ENCODE measurements at places on chromosomes 1 and 21.

DNA sequence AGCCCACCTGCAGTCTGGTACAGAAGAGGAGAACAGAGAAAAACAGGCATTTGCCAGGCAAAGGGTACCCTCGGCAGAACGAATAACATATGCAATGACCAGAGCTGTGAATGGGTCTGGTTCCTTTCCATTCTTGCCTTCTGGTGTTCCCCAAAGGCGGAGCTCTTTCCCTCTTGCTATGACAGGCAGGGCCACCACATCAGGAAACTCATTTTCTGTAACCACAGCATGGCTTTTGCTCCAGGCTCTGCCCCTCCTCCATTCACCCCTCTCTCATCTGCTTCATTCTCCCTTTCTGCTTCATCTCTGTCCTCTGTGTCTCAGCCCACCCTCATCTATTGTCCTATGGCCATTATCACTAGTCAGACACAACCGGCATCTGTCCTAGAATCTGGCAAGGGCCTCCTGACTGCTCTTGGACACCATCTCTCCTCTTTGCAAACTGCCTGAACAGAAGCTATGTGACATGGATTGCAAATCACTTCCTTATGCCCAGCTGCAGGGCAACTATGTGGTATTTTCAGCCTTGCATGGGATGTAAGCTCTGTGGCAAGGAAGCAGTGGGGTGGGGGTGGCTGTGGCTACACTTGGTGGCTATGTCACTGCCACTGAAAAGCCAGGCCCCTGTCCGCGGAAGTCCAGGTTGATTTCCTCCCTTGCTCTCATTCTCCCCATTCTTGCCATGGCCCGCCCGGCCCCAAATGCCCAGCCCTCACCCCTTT is 78.8 kb upstream of the ABCD3 start:
- DNase-seq: no peak

- no peak for DNase-seq
These were observed 20.1 kb downstream of the MGST3 start for GRCh38 chr1:165650981-165651625.

DNA sequence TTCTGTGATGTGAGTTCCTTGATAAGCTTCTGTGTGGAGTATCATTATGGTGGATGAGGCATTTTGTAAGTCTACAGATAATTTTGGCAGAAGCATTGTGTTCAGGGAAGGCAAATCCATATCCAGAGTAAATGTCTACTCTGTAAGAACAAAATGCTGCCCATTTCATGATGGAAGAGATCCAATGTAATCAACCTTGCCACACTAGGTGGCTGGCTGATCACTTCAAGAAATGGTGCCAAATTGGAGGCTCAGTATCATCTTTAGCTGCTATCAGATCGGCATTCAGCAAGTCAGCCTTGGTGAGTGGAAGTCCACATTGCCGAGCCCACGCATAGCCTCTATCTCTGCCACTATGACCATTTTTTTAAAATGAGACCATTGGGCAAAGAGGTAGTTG is 565.8 kb upstream of the USP24 start:
- no peak for DNase-seq

DNA sequence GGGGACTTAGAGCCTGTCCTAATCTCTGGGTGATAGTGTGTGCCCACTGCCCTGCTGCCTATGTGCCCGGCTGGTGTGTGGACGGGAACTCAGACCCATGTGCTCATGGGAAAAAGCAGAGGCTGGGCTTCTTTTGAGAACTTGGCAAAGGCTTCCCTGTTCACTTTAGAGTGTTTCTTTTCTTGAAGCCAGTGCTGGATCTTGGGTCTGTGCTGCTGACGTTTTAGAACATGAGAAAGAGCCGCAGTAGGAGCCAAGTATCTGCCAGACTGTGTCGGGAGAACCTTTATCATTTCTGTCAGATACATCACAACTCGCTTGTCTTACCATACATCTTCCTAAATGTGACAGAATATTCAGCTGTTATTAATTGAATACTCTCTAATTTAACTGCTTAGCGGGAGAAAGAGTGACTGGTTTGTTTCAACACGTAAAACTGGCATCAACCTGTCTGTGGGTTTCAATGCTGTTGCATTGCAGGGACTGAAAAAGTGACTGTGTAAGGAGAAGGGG is 195.2 kb downstream of the PBX1 start:
- no peak for DNase-seq

GRCh38 chr1:241638099-241638682 is 2.0 kb downstream of the CHML start:
- DNase-seq: no peak

GRCh38 chr1:189609167-189609566 is 868.5 kb downstream of the BRINP3 start:
- DNase-seq: no peak

- peak; percentile 23 for DNase-seq
These were observed 4.5 kb downstream of the HSPB7 start for GRCh38 chr1:16013220-16013907.

- DNase-seq: no peak
These were observed 11.1 kb upstream of the MEF2D start for GRCh38 chr1:156511644-156512043.
